ENCODE measurements at places on chromosomes 16 and 17.

DNA sequence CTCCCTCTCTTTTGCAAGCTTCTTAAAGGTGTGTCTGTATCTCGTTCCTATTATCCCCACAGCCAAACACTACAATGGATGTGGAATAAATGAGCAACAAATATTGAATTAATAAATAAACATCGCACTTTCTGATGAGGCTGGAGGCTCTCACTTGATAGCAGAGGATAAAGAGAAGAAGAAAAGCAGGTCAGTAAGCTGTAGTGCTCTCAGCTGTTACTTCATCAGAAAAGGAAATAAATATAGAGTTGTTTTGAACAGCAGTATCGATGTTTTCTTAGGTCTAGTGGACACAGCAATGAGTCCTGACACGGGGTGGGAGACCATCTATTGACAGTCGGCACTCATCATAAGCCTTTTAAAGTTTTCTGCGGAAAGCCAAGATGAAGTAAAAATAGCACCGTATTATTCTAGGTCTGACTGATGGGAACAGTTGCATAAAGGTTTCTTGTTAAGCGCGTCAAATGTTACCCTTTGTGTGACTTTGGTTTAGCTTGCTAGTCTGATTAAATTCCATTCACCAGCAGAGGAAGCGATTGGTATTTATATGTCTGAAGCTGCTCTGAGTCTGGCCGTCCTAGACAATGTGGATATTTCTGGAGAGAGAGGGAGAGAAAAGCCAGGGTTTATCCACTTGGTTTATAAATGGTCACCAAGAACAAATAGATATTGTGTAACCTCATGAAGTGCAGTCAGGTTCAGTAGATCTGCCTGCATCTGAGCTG, 646.1 kb downstream of the CDH11 start:
- DNase-seq: no peak

GRCh38 chr16:19232988-19233387, 52.5 kb upstream of the CLEC19A start:
- no peak for DNase-seq

DNA sequence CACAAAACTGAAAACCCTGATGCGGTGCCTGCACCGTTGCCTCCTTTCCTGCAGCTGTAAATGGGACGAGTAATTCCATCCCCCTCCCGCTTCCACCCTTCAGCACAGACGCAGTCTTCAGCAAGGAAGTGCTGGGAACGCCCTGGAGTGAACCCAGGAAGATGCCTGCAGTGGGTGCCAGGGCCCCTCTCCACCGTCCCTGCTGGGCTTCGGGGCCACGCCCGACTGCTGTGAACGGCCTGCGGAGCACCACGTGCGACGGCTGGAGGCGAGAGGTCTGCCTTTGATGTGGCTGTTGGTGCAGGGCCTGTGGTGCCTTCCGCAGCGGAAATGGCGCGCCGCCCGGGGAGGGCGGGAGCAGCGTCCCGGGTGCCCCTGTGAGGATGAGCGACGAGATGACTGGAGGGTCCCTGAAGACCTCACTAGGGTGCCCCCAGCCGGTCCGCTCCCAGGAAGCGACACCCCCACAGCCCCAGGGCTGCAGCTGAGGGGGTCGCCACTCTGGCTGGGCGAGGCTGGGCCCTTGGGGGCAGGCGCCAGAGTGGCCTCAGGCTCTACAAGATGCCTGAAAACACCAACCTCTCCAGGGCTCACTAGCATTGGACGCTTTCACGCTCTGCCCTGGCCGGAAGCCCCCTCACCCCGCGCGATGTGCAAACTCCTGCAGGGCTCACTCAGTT, 749 bp upstream of the MC1R start:
- no peak for DNase-seq

DNA sequence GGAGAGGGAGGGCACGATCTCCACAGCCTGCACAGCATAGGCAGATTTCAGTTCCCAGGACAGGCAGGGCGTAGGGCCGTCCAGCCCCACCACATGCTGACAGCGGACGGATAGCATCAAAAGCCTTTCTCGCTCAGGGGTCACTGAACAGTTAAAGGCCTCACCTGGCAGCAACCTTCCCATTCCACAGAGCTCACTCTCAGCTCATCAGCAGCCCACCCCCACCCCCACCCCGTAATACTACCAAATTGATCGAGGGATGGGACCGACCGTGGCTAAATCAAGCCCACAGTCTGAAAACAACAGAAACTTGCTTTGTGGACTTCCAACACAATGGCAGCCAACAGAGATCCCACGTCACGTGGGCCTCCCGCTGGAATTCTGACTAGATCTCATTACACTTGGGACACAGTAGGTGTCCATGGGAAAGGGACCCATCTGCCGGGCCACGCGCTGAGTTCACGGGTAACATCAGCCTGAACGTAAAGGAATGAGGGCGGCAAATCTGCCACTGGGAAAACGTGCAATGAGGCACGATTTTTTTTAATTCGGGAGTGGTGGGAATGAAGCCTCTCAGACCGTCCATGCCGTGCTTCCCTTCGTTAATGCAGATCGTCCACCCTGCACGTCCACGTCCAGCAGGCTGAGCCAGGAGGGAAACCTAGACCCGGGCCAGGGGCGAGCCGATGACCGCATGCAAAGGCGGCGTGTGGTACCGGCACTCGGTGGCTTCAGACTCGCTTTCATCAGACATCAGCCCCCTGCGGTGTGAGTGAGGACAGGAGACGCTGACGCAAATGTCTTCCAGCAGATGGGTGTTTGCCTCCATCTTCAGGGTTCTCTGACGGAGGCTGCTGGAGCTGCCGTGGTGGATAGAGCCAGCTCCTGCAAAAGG, 92.1 kb downstream of the TBC1D16 start:
- no peak for DNase-seq

DNA sequence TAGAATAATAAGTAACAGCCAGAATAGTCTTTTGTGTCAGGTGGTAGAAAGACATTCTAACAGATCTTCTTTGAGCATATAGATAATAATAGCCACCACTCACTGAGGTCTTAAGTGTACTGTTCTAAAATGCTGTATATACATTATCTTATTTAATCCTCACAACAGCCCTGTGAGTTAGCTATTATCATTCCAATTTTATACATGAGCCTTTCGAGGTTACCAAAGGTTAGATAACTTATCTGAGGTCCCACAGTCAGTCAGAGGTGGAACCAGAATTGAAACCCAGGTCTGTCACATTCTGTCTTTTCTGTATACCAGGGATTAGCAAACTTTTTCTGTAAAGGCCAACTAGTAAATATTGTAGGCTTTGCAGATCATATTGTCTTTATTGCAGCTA, 23.2 kb downstream of the REXO5 start:
- DNase-seq: no peak

DNA sequence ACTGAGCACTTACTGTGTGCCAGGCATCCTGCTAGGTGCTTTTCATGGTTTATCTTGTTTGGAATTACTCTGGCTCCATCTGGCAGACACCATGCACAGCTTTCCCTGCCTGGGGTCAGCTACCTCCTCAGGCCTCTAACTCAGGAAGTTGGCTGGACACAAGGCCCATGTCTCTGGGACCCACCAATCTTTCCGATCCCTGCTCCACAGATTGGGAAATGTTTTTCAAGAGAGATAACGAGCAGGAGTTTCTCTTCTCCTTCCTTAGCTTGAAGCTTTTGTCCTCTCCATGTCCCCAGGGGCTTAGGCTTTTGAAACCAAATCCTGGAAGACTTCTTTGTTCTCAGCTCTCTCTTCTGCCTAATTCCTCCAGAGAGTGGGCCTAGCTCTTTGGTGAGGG, 11.5 kb upstream of the ELAC2 start:
- no peak for DNase-seq

DNA sequence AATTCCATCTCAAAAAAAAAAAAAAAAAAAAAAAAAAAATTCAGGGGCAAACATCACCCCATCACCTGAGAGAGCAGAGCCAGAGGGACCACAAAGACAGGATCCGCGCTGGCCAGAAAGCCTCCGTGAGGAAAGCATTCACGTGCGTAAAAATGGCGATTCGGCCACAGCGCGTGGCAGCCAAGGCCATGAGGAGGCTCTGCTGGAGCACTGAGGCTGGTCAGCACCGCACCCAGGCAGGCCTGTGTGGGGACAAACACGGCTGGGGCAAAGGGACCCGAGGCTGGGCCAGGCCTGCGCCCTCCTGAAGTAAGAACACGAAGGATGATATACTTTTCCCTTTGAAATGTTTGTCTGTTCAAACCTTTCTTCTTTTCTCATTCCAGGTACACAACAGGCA, 45.2 kb downstream of the MAP1LC3B start:
- no peak for DNase-seq

DNA sequence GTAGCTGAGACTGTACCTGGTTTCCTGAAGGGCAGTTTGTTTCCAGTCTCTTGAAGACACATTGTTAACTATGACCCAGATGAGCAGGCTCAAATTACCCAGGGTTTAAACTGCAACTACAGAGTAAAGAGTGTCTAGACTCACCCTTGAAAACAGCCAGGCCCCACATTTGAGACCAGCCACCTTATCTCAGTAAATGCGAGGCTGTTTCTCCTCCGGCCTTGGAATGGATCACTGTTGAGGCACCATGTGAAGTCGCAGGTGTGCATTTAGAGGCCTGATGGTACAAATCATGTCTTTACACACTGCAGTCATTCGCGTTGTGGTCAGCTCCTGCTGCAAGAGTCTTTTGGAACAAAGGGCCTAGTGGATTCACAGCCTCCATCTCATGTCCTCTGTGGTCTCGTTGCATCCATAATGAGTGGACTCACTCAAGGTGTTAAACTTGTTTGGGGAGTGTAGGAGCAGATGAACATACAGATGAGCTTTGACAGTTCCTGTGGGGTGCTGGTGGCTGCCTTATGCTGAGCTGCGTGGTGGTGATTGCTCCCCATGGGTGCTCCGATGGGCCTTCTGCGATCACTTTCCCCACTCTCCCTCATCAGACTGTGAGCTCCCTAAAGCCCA, 18.5 kb upstream of the N4BP1 start:
- DNase-seq: no peak

GRCh38 chr16:49603956-49604355, 230.4 kb downstream of the C16orf78 start:
- no peak for DNase-seq

DNA sequence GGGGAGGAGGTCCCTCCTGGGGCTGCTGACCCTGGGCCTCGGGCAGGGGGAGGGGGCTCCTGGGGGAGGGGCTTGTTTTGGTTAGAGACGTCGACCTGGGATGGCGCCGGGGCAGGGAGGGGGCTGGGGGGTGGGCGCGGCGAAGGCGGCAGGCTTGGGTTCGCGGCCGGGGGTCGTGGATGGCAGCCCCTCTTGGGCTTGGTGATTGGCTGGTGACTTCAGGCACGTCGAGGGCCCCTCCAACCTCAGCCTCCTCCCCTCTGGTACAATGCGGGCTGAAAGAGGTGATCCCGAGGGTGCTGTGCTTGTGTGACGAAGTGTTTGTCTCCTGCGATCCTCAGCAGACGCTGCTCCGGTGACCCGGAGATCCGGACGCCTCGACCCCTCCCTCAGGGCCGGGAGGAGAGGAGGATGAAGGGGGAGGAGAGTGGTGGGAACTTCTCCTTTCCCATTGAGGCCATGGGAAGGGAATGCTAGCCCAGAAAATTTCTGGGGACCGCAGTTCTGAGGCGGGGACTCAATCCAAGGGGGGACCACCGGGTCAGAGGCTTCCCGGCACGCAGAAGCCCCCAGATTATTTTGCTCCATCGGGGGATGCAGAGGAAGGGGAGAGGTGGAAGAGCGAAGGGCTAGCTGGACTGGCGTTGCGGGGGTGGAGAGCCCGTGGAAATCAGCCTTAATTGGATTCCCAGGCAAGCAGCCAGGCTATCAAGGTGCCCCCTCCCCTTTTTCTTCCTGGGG, 43.9 kb downstream of the RAI1 start:
- no peak for DNase-seq

DNA sequence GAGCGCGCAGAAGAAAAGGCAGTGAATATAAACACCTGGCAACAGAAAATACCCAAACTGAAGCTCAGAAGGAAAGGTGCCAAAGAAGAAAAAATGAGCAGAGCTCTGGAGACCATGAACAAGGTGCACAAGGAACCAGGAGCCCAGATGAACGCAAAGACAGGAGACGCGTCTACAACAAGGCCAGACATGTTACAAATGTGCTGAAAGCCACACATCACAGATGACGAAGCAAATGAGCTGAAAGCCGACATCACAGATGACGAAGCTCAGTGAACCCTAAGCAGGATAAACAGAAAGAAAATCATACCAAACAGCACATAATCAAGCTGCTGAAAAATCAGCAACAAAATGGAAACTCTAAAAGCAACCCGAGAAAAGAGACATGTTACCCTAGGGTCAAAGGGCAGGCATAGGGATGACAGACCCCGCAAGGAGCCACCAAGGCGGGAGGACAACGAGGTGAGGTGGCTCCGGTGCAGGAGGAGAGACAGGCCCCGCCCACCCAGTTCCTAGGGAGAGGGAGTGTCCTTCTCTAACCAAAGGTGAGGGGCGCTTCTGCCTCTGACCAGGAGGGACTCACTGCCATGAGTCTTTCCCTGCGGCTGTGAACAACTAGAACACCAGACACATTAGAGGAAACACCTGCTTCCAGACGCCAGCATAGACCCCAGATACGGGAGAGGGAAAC, 39.1 kb downstream of the CCDC57 start:
- no peak for DNase-seq

- DNase-seq: no peak
Observed at GRCh38 chr16:57341441-57342303, 16.9 kb upstream of the CCL22 start.

- DNase-seq: no peak
Observed at GRCh38 chr17:77163001-77163400, 22.2 kb downstream of the SEC14L1 start.

DNA sequence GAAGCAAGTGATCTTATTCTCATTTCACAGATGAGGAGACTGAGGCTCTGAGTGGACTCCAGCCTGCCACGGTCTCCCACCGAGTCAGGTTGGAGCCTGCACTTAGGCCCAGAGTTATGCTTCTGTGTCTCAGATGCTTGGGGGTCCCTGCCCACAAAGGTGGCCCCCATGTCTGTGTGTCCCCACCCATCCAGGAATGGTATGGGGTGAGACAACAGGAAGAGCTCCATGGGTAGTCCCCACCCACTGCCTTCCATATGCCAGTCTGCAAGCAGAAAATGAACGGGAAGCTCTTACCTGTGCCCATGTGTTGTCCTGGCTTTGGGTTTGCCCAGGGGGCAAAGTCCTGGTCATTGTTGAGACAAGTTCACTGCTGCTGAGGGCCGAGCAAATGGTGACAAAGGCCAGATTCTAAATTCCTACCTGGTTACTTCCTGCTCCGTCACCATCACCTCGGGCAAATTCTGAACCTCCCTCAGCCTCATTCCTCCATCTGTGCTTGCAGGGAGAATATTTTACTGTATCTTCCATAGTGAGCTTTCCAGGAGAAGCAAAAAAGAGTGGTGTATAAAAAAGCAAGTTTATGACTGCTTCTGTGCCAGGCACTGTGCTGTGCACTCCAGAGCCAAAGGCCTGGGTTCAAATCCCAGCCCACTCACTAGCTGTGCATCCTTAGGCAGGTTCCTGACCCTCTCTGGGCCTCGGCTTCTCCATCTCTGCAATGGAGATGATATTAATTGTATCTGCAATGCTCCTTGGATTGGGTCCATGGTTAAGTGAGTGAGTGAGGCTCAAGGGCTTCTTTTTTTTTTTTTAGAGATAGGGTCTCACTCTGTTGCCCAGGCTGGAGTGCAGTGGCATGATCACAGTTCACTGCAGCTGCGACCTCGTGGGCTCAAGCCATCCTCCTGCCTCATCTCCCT, 9.3 kb downstream of the IL4R start:
- DNase-seq: no peak
